ENCODE measurements at places on chromosomes 2 and 18.

DNA sequence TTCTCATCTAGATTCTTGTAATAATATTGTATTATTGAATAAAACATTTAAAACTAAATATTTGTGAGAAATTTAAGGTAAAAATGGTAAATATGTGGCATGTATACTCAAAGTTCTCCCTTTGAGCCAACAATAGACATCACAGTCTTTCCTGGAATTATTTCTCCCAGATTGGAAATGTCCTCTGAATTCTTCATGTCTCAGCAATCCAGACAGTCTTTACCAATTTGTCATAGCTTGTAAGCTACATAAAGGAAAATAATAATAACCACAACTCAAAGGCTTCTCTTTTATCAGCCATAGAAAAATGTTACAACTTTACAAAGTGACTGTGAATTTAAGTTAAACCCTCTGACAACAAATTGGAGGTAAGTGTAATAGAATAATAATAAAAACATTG, 784.9 kb downstream of the EPHA4 start:
- no peak for DNase-seq

- DNase-seq, result peak; percentile 29
Observed at GRCh38 chr2:235595422-235596010, 101.7 kb downstream of the AGAP1 start.

DNA sequence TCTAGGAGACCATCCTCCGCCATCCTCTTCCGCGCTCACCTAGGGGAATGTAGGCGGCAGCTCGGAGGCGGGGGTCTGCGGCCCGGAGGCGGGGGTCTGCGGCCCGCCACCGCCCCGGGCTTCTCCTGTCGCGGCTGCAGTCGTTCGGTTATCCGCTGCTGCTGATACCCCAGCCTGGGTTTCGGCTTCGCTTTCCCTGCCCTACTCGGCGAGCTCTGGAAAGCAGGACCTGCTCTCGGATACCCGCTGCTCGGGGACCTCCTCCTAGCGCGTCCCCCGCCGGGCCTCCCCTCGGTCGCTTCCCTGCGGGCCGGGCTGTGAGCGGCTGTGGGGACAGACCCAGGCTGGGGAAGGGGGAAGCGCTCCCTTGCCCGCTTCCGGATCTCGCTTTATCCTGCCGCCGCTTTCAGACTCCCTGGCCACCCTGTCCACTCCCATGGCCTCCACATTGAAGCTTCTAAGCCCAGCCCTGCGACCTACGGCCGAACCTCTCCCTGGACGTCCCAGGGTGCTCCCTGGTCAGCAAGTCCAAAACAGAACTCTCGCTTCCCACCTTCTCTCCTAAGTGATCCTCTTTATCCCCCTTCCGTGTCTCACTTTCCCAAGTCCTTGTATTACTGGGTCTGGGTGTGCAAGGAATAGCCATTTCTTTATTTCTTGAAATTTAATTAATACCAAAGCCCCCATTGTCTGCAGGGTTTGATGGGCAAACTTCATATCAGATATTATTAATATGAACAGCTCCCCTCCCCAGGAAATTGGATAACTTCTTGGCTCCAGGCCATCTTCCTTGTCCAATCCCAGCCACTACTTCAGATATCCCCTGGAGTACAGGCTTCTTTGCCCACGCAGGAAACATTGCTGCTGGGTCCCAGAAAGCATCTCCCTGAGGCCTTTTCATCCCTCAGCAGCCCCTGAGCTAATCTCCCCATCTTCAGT, 769 bp downstream of the FKBP1B start:
- peak; percentile 12 for DNase-seq

- DNase-seq, result no peak
Observed at GRCh38 chr18:60053747-60054304, 154.0 kb downstream of the PMAIP1 start.

DNA sequence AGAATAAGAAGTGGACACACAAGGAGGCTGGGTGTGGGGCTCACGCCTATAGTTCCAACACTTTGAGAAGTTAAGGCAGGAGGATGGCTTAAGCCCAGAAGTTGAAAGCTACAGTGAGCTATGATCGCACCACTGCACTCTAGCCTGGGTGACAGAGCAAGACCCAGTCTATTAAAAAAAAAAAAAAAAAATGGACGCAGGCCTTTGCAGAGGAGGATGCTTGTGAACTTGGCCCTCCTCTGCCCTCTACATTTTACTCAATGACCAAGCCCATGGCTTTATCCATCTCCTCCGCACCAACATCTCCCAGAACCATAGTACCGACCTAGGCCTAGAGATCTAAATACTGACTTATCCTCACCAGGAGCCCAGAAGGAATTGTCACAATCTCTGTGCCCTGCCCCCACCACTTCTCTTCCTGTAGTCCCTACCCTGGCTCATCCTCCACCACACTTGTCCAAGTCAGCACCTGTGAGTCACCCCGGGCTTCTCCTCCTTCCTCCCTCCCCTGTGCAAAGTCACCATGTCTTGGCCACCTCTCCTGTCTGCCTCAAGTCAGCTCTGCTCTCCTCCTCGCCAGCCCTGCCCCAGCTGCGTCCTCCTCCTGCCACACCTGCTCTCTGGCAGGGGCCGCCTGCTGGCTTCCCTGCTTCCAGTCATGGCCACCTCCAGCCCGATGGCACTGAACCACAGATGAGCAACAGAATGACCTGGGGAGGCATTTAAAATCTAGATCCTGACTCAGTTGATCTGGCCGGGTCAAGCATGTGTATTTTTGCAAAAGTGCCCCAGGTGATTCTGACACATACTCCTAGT, 35.8 kb upstream of the ASPRV1 start:
- peak; percentile 44 for DNase-seq

DNA sequence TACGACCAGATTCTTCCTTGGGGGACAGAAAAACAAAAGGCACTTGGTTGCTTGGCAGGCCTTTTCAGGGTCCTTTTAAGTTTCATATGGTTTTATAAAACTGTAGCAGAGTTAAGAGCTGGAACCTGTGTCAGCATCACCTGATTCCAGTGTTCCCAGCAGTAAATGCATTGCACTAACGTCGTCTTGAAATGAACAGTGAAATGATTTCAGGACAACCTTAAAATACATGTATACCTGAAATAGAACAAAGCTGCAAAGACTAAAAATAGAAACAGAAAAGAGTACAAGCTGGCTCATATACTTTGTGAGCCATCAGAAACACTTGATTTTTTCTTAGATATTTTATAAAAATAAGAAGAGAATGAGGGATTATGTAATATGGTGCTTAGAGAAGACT, 51.9 kb downstream of the ACSL3 start:
- DNase-seq, result no peak

- DNase-seq, result no peak
Observed at GRCh38 chr2:45797451-45798230, 146.2 kb downstream of the PRKCE start.

- no peak for DNase-seq
Observed at GRCh38 chr2:85237849-85238565, 89.8 kb downstream of the TGOLN2 start.

DNA sequence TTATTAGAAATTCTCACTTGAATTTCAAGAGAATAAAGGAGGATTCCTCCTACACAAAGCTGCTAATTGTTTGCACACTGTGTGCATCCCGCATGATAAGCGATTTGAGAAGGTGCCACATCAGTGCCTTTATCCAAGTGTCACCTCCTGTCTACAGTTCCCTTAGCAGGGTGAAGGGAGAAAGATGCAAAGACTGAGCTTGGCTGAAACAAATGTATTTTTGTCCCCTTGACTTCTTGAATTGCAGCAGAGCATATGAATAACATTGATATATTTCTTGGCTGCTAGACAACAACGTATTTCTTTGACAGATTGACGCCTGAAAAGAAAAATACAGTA, 255.1 kb downstream of the NEDD4L start:
- no peak for DNase-seq

- DNase-seq, result no peak
Observed at GRCh38 chr2:241563981-241564595, 5.5 kb downstream of the BOK start.

DNA sequence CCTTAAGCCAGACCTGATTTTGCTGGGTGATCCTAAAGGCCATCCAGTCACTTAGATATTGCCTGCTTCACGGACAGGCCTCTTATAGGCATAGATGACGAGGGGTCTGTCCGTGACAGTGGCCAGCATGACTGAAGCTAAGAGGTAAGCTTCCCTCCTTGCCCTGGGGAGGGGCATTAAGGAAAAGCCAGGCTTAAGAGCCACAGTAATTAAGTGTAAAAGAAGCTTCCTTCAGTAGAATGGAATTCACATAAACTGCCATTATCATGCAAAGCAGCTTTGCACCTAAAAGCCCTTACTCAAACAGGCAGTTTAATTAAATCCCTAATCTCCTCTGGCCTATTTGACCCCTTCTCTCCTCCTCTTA, 99.4 kb upstream of the PKDCC start:
- DNase-seq, result no peak

DNA sequence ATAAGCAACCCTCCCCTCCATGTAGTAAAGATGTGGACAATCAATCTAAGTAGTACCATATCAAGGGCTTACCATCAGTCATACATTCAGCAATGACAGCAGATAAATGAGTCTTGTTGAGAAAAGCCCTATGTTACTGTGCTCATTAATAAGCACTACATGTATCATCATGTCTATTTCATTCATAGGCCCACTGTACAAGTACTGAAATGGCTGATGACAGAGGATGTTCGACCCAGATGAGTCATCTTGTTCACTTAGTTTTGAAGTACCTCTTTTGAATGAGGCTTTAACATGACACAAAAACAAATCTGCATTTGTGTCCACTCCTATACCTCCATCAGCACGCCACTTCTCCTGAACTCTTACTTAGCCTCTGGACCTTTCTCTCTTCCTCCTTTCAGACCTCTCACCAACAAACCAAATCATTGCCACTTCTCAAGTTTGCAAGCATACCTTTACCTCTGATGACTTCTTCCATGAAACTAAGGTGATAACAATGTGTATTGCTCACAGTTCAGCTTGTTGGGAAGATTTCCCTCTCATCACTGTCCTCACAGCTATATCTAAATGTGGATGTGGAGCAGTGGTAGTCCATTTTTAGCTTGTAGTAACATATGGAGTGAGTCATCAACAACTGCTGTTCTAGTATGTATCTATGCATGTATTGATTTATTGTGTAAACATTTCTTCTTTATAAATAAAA, 921.0 kb upstream of the SLC39A10 start:
- no peak for DNase-seq

- DNase-seq, result no peak
Observed at GRCh38 chr2:44191739-44192138, 23.1 kb downstream of the PPM1B start.

DNA sequence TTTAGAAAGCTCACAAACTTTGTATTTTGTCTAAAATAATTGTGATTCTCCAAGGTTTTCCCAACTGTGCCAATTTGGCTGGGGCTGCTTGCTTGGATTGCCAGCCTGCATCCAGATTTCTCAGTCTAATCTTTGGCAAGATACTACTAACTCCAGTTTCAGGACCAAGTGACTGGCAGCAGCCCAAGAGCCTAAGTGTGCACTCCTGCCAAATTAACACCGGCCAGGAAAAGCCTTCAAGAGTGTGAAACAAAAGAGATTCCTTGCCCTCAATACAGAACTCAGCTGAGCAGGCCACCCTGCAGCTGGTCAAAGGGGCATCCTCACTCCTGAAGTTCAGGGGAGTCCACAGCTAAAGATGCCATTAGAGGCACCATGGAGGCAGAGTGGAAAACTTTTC, 589.0 kb upstream of the ACVR2A start:
- DNase-seq, result no peak

DNA sequence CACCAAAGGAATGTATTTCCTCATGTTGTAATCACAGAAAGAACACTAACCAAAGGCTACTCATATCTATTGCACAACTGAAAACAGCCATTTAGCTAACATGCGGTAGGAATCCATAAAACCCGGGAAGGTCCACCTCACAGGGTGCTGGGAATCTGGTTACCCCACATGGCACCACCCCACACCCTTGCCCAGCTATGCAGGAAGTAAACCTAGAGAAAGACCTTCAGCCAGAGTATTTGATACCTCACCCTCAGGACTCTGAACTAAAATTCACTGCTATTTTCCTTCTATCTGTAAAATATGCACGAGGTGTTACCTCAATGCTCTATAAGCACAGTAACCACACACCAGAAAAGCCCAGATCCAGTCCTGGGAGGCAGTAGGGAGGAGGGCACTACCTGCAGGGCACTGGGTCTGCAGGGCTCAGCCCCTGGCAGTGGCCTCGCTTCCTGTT, 45.8 kb downstream of the PTPN2 start:
- peak; percentile 21 for DNase-seq
